Fibroblast of skin of abdomen (primary cell): ENCODE measurements at places on chromosomes 3 and 15.

DNA sequence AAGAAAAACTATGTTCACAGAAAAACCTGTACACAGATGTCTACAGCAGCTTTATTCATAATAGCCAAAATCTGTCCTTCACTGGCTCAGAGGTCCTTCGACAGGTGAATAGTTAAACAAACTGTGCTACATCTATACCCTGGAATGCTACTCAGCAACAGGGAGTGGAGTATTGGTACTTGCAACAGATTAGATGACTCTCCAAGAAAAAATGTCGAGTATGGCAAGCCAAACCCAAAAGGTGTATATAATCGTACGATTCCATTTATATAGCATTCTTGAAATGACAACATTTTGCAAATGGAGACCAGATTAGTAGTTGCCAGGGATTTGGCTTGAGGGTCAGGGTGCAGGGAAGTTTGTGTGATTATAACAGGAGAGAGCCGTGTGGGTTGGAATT is 22.4 kb upstream of the RGMA start:
- DNase-seq: no peak

DNA sequence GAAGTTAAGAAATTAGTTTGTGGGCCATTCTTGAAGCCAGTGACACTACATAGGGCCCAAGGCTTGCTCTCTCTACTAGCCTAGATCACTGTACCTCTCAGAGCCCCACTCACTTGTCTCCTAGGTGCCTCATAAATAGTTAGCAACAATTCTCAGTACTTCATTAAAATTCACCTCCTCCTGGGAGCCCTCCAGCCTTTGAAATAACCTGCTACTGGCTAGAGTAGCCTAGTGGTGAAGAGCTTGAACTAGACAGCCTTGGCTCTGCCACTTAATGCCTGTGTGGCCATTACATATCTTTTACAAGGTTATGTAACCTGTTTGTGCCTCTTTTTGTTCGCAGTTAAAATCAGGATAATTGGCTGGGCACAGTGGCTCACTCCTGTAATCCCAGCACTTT is 89.3 kb downstream of the UBE2E2 start:
- no peak for DNase-seq

DNA sequence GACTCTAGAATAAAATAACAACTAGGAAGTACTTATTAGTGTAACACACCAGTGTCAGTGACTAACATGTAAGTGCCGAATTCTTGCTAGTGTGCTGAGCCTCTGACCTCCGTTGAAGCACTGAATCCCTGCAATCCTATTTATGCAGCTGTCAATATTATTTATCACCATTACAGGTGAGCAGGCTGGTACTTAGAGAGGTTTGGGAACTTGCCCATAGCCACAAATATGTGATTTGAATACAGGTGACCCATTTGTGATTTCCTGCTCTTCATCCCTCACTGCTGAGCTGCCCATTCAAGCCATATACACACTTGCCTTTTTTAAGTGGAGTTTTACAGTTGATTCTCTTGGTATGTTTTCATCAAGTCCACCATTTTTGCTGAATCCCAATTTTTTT is 12.2 kb downstream of the EIF4E3 start:
- no peak for DNase-seq

DNA sequence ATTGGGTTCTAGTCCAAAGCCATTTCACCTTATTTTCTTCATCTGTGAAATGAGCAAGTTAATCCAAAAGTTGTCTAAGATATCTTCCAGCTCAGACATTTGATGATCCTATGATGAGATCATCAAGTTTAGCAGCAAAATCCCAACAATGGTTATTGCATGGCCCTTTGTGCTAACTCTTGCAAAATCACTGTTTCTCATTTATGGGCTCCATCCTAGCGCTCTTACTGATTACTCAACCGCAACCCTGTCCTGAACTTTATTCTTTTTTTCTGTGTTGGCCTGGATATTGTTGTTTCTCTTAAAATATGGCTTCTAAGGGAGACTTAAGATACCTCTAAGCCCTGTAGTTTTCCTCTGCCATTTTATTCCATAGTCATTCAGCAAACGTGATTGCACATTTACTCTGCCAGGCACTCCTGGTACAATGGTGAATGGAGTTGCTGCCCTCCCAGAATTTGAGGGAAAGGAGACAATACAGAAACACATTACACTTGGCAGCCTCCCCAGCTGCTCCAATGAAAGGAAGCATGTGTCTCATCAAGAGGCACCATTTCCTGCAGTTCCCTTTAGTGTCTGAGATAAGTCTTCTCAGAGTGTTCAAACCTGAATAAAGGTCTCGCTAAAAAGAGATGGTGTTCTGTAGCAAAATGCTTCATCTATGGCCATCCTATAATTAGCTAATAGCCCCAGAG is 4.4 kb downstream of the GXYLT2 start:
- peak; percentile 93 for DNase-seq

- DNase-seq: peak; percentile 56
Observed at GRCh38 chr15:81304226-81304625, 19.7 kb downstream of the STARD5 start.

DNA sequence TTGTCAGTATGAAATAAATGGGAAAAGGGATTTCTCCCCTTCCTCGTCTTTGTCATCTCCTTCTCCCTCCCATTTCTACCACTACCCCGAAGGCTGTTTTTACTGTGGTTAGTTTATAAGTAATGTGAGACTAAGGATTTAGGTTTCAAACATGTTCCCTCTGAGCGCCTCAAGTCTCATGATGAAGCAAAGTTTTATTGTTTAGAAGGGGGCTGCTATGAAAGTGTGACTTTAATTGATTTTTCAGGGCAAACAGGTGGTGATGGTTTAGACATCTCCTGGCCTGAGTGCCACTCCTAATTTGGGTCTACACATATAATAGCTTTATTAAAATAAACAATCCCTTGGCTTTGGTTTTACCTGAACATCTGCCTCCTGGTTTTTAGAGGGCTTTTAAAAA is 185.5 kb downstream of the MCTP2 start:
- no peak for DNase-seq

GRCh38 chr3:13594146-13594545 is 45.2 kb downstream of the FBLN2 start:
- DNase-seq: no peak

DNA sequence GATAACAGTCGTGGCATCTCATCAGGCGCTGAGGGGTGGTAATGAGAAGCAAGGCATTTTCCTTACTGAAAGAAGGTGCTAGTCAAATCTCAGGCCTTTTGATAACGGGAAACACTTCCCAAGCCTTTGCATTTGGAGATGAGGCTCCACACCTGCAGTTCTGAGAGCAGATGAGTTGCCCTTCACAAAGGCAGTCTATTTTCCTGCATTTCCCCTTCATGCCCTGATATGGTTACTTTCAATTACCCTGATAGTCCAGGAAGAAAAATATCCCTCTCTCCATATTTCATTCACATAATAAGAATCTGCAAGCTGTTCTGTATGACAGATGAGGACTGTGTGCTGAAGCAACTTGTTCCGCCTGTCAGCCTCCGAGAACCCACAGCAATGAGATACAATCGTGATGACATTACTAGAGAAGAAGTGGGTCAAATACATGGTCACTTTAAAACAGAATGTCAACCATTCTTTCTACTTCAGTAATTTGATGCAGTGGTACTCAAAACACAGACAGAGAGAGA is 25.0 kb downstream of the FHIT start:
- no peak for DNase-seq

DNA sequence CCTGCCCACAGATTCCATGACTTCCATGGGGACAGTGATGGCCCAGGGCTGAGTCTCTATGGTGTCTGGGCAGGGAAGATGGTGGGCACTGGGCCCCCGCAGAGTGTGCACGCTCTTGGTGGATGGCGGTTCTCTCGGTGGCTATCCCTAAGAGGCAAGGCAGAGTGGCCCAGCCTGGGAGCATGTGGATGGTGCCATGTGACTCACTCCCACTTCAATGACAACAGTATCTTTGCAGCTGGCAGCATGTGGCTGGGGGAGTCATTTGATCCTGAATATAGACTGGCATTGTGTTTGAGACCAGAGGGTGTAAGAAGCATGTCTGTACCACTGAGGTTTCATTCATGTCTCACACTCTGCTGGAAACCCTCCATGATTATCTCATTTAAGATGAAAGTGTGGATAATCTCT is 101.2 kb downstream of the CORO2B start:
- DNase-seq: no peak

DNA sequence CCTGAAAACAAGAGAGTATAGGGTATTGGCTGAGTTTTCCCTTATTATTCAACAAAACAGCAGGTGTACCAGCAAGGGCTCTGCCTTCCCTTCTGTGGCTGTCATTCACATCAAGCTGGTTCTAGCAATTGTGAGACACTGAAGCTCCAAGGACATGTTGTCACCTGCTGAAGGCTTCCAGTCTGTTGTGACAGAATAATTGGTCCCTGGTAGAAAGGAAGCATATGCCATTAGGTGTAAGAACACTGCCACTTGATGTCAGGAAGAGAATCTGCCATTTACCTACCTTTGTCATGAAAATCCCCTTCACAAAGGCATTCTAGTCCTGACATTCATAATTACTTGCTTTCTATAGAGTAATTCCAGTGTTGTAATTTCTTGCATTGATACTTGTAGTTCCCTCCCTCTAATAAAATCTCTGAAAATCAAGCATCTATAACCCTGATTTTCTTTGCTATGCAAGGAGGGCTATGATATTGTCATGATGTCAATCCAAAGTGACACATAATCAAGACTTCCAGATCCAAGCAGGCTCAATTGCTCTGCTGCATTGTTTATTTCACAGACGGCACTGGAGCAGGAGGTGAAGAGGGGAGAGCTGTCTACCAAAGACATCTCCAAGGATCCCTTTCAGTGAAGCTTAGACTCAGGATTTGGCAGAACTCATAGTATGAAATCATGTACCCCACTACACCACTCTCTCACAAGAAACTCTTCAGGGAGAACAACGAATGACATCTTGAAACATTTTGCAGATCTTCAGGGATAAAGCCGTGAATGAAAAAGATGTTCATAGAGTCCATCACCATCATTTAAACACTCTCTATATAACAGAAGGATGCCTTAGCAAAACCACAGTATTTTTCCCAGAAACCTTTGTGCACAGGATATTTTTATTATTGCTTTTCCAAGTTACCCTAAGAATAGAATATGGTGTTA is 425.3 kb downstream of the RBMS3 start:
- DNase-seq: no peak

DNA sequence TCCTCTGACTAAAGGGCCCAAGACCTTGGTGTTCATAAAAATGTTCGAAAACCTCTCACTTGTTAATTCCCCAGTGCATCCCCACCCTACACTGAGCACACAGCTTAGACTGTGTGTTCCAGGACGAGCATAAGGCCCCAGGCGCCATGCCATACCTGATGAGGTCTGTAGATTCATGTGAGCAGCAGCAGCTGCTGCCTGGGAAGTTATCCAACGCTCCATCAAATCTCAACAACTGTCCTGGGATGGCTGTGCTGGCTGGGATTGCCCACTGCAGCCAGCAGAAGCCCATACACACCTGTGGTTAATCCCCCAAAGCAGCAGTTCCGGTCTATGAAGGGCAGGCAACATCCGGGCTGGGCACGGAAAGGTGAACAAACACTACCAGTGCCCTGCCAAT is 391.2 kb downstream of the IL20RB start:
- DNase-seq: no peak

GRCh38 chr3:9914559-9915253 is 2.2 kb upstream of the IL17RC start:
- DNase-seq: no peak

DNA sequence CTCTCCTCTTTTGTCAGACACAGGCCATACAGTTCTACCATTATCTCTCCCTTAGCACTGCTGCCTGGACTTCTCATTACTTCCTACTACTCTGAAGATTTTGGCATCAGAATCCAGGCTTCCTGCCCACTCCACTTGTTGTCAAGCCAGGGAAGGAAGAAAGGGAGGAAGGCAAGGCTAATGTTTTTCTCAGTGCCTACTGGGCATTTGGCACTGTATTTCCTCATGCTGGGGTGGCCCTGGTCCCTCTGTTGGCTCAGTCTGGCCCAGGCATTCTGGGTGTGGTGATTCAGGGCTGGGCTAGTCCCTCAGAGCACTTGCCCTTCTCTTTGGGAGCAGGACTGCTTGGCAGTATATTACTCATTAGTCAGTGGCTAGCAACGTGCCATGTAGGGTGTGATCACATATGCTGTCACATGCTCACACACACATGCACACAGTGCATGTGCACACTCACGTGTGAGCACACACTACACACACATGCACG is 52.9 kb downstream of the BSN start:
- DNase-seq: no peak

- DNase-seq: no peak
Observed at GRCh38 chr15:71344316-71344715, 229.0 kb downstream of the THSD4 start.
